ENCODE measurements at places on chromosomes 5 and 9.

DNA sequence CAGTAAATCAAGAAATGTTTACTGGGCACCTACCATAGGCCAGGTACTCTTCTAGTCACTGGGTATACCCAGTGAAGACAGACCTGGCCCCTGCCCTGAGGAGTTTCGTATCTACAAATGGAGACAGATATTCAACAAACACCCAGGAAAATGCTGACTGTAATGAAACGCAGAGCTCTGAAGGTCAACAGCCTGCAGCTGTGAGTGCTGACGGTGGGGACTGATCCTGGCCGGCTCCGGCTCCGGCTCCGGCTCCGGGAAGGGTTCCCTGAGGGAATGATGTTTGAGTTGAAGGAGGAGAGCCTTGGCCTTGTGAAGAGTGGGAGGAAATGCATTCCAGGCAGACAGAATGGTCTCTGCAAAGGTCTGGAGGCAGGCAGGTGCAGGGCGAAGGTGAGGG, 23.1 kb downstream of the FGFR4 start:
- no peak for DNase-seq

- peak; percentile 47 for DNase-seq
These were observed 19.0 kb upstream of the LPCAT1 start for GRCh38 chr5:1542781-1543180.

GRCh38 chr5:168449166-168449565, 37.1 kb upstream of the RARS1 start:
- no peak for DNase-seq

DNA sequence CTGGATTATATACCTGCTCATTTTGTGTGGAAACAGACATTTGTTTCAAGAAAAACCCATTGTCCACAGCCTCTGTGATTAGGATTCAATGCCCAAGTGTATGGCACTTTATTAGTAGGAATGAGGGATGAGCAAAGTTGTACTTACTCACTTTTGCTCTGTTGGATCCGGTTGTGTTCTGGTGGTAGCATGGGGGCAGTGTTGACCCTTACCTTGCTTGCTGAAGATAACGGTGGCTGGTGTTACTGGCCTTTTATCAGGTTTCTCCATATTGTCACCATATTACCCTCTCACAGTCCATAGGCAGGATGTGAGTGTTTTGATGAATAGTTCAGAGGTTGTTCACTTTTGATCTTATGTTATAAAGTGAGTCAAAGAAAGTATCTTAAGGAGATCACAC, 42.7 kb upstream of the NUDT12 start:
- DNase-seq: no peak

GRCh38 chr5:100402071-100402470, 133.1 kb upstream of the FAM174A start:
- DNase-seq: no peak

GRCh38 chr5:123124859-123125595, 36.0 kb downstream of the PRDM6 start:
- peak; percentile 20 for DNase-seq

GRCh38 chr5:148861696-148862095, 35.3 kb downstream of the ADRB2 start:
- no peak for DNase-seq

DNA sequence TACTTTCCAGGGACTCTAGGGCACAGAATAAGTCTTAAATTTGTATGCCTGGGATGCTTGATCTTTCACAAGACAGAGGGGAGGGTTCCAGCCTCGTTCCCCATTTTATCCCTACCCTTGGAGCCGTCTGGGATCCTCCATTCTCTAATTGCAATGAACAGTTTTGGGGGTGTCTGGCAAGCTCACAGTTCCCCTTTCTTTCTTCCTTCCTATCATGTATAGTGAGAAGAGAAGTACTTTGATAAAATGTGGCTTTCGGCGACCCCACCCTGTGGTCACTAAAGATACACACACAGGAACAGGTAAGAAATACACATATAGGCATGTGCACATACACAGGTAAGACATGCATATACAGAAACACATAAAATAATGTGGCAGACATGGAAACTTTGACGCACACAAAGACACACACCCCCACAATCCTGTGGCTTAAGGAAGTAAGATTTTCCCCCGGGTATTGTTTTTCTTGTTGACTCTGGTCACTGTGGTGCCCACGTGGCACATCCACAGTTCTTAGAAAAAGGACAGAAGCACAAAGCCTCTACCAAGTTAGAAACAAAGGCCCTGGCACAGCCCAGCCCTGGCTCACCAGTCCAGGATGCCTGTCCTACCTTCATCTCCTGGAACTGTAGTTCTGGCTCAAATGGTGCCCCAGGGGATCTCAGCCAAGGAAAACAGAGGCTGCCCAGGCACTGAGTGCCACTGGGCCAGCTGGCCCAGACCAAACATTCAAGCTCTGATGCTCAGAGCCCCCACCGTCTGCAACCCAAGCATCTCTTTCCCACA, 6.3 kb upstream of the SMU1 start:
- no peak for DNase-seq

GRCh38 chr9:34496149-34496712, 26.6 kb downstream of the ENHO start:
- no peak for DNase-seq
